Testis (tissue), 5 donors: ENCODE measurements at places on chromosomes 5 and 9. TPM values are rescaled to one million over a fixed set of nuclear protein-coding genes. Genes with fewer than 3 reads are reported as not detected.

DNA sequence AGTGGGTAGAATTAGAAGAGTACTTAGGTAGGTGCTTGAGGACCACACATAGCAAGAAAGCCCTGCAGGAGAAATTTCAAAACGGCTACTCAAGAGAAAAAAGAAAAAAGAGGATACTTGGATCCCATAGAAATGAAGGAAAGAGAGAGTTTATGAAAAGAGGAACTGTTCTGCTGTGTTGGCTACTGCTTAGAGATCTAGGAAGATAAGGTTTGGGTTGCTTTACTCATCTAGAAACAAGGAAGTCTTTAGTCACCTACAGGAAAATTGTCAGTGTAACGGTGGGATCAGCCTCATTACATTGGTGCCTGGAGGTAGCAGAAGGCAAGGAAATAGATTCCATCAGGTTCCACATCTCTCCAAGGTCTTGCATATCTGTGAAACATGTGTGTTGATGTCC lies 14.8 kb upstream of the C5orf46 start:
- DNase-seq: no peak

CEL gene
- total RNA-seq: 2.4 TPM

GRCh38 chr5:54115735-54116403 lies 194.5 kb downstream of the ARL15 start:
- no peak for DNase-seq

GRCh38 chr9:122031776-122032175 lies 61.3 kb downstream of the TTLL11 start:
- DNase-seq: no peak

GRCh38 chr9:98522487-98522886 lies 186.2 kb downstream of the GABBR2 start:
- DNase-seq: no peak

IFNE gene
- total RNA-seq: not detected

DNA sequence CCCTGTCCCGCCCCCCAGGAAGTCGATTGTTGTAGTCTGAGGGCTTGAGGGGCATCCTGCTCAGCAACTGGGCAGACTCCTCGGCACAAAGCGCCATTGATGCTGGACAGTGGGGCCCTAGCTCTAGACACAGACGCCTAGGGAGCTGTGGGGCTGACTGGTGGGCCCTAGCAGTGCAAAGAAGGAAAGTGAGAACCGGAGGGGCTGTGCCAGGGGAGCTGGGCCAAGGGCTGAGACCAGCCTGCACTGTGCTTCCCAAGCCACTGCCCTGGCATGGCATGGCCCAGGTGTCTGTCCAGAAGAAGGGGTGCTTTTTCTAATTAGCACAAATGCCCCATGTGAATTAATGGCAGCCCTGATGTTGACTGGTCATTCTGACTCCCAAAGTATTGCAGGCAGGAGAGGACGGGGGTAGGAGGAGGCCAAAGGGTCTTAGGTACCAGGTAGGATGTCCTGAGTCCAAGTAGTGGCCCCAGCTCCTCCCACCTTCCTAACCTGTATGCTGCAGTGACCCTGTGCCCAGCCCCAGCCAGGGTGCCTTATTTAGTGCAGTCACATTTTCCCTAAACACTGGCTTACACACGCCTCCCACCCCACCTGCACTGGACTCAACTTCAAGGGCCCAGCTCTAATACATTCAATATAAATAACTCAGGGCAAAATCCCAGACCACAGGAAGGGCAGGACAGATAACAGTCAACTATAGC lies 15.9 kb downstream of the TCF7 start:
- DNase-seq: no peak
